ENCODE measurements at places on chromosomes 13 and 19.

- no peak for DNase-seq
Measured at GRCh38 chr19:45815481-45816216, 541 bp upstream of the RSPH6A start.

DNA sequence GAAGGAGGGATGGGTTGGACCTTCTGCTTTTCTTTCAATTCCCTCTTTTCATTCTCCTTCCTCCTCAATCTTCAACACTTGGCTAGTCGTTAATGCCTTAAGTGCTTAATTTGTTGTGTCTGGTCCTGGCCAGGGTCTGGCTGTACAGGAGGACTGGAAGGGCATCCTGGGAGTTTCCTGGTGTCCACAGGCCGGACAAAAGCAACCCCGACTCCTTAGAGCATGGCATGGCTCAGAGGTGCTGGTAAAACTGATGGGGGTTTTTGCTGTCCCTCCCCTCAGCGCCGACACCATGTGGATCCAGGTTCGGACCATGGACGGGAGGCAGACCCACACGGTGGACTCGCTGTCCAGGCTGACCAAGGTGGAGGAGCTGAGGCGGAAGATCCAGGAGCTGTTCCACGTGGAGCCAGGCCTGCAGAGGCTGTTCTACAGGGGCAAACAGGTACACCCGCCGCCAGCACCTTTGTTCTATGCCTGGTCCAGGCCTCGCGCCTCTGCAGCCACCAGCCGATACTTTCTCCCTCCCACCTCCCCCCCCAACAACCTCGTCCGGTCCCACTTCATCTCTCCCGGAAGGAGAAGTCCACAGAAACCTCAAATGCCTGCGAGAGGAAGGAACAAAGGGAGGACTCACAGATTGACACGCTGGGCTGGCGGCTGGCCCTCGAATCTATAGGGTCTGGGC lies 1.4 kb downstream of the UHRF1 start:
- DNase-seq: no peak

DNA sequence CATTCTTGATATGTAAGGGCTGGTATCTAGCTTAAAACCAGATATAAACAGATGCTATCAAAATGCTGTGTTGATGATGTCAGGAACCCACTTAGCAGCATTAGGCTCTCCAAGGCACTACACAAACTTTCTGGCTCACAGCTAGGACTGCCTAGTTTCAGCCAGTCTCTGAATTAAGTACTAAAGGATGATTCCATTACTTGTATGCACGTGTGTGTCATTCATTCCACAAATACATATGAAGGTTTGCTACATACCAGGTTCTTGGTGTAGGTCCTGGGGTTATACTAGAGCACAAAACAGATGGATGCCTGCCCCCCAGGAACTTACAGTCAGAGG lies 151.5 kb downstream of the RGCC start:
- DNase-seq: no peak

- no peak for DNase-seq
Measured at GRCh38 chr13:46324976-46325375, 62.1 kb downstream of the RUBCNL start.

DNA sequence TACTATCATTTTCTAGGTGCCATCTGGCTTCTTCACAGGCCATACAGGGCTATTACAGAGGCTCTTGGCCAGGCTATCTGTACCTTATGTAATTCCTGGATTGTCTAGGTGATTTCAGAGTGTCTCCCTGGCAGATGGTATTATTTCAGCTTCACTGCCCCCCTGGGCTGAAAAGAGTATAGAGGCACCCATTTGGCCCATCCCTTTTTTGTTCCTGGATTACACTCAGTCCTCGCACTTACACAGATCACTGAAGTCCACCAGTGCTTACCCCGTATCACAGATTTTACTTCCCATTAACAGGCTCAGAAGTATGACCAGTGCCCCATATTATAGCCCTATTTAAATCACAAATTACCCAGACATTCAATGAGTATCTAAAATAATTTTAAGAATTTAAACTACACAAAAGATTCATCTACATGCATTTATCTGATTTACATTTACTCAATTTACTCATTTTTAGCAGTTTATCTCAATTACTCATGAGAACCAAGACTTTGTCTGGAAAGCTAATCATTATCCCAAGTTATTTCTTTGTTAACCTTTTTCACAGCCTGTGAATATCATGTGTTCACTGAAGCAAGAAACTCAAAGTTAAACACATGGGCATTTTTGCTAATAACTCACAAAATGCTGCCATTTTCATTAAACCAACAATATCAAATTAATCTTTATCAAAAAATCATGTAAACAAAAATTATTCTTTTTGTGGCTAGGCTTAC lies 121.0 kb downstream of the PCDH20 start:
- DNase-seq: no peak

- no peak for DNase-seq
Measured at GRCh38 chr19:21483589-21484170, 21.7 kb upstream of the ZNF429 start.

GRCh38 chr13:95367309-95367843 lies 66.1 kb upstream of the ABCC4 start:
- no peak for DNase-seq

DNA sequence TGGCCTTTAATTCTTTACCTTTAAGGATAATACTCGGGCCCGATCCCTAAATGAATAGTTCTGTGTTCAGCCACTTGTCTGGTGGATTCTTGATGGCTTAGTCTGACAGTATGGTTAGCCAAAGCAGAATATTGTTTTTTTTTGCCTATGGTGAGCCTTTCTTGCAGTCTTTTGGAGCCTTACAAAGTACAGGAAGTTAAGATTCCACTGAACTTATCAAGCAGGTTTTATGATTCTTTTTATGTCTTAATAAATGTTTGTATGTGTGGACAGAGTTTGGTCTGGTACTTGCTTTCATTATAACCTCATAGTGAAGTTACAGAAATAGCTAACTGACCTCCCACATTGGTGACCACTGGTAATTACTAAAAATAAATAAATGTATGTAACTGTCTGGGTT lies 17.1 kb downstream of the PCCA start:
- no peak for DNase-seq

GRCh38 chr13:105365021-105365550 lies 1170.4 kb downstream of the EFNB2 start:
- DNase-seq: no peak

DNA sequence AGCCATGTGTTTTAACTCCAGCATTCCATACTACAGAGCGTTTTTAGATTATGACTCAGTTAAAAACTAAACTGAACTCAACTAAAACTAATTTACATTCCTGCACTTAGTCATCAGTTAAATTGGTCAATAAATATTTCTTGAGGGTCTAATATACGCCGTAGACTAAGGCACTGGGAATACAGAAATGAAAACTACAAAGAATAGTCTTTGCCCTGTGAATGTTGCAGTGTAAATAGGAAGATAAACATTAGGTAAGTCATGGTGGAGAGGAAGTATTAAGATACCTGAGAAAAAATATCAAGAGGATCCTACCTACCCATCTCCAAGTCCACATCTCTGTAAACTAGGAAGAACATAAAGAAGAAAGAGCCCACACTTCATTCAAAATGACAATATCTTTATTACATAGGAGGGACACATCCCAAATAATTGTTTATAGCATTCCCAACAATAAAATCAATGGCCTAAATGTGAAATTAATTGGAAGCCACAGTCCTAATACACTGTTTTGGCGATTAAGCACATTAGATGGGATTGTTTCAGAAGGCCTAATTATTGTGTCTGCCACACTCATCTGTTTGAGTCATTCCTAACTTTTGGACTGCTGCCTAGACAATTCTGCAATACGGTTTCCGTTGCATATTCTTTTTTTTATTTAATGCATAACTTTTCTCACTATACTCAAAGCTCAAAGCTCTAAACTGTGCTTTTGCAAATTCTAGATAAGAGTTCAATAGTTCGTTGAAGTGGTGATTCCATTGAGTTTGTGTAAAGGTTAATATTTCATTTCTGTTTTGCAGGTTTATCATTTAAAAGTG lies 52.9 kb downstream of the MBNL2 start:
- no peak for DNase-seq

GRCh38 chr19:33799476-33799875 lies 2.8 kb downstream of the KCTD15 start:
- no peak for DNase-seq

DNA sequence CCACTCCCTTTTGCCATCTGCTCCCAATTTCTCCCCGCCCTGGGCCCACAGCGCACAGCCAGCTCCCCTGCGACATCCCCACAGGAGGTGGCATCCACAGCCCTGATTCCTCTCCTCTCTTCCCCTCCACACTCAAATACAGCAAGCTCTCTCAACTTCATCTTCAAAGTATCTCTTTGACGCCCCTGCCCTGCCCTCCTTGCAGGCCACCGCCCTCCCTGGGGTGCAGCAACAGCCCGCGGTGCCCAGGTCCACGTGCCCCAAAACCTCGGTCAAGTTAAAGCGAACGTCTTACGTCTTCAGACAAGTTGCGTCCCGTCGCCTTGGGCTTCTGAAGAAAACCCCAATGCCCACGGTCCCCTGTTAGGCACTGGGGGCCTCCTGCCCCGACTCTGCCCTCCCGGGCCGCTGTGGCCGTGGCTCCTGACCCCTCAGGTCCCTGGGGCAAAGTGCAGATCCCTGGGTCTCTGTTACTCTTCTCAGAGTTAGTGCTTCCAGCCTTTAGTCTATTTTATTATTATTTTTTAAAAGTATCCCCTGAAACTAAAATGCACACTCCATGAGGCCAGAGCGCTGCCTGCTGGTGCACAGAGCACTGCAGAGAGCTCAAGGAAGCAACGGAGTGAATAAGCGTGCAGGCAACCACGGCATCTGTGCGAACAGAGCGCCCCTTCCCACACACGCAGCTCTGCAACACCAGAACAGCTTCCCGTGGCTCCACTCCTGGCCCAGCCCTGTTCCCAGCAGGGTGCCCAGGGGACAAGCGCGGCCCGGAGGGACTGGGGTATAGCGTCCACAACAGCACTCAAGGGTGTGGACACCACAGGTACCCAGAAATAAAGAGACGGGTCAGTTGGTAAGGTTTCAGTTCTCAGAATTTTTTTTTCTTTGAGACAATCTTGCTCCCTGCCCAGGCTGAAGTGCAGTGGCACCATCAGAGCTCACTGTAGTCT lies 26.4 kb downstream of the IL17D start:
- DNase-seq: no peak

DNA sequence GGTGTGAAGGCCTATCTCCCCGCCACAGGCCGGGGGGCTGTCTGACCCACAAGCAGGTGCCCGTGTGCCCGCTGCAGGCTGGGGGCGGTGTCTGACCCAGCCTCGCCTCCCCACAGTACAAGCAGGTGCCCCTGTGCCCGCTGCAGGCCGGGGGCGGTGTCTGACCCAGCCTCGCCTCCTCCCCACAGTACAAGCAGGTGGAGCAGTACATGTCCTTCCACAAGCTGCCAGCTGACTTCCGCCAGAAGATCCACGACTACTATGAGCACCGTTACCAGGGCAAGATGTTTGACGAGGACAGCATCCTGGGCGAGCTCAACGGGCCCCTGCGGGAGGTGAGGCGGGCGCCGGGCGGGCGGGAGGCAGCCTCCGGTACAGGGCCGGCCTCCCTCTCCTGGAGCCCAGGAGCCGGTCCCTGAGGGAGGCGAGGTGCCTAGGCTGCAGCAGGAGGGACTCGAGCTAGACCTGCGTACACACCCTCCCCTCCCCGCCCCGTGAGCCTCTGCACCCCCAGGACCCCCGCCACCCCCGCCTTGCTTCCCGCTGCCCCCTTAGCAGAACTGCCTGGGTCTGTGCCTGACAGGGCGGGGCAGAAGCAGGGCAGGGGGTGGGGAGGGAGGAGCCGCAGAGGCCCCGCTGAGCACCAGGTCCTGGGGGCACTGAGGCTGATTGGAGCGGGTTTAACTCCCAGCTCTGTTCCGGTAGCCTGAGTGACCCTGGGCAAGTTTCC lies 20.6 kb downstream of the HCN2 start:
- no peak for DNase-seq

GRCh38 chr13:51246418-51247277 lies 24.4 kb downstream of the FAM124A start:
- DNase-seq: no peak

Measured in vagina (tissue), 2 donors.